ENCODE measurements at places on chromosomes 2 and 18.

DNA sequence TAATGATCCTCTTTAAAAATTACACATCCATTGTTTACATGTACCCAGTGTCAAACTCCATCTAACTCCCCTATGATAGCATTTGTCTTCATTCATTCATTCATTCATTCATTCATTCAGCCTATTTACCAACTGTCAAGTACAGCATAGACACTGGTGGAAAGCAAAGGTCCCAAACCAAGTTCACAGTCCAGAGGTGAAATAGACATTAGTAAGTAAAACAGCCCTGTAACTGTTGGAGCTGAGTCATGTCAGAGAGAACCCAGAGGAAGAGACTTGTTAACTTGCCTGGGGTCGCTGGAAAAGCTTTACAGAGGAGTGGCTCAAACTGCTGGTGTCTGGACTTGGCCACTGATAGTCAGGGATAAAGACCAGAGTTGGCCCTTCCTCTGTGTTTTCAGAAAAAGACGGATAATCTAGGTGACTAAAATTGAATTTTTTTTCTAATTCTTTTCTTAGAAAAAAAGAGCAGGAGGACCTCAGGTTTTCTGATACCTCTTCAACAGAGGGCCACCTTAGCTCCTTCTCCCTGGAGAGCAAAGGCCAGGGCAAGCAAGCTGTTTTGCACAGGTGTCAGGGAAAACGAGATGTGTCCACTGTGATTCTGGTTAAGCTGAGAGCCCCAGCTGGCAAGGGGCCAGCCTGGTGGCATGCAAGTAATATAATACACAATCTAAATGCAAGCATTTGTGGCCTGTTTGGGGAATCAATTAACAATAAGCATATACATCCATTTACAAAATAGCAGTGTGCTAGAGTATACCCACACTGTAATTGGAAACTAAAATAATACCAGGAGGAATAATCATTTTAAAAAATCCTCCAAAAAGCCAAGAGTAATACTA, 96.7 kb upstream of the SLC14A2 start:
- DNase-seq = no peak

DNA sequence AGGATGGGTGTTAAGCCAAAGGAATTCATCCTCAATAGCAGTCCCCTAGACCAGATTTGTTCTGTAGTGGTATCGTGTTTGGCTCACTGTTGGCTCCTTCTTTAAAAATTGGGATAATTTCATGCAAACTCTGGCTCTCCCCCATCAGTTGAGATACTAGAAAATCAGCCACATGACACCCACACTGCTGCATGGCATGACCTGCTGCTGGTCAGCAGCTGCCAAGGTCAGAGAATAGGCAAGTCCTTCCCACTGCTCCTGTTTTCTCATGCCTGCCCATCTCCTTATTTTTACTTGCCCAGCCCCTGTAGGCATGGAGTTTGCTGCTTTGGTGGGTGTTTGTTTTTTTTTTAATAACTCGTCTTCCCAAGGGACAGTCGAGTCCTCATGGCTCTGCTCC, 1.0 kb upstream of the SNRNP200 start:
- no peak for DNase-seq

DNA sequence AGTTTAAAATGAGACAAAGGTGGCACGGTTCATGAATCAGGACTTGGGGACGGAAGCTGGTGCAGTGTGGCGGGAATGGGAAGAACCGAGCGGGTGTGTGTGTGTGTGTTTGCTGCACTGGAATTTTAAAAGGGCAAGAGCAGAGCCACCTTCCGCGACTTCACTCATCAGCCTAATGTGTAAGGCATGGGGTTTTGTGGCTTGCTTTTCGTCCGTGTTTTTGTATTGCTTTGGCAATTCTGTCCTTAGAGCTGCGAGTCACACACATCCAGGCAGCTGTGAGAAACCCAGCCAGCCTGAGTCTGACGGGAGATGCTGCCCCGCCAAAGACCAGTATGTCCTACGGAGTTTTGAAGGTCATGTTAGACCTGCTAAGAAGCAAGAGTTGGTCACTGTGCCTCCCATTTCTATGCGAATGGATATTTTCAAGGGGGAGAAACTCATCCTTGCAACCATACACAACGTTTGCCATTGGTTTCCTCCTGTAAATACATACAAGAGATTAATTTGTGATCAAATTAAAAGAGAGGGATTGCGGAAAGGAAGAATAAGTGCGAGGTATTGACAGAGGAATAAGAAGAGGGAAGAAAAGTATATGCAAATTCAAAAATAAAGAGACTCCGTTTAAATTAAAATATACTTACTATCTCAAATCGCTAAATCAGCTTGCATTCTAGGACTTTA, 665 bp upstream of the CACNB4 start:
- DNase-seq = no peak

GRCh38 chr2:47060652-47061170, 94.4 kb downstream of the STPG4 start:
- DNase-seq = no peak

DNA sequence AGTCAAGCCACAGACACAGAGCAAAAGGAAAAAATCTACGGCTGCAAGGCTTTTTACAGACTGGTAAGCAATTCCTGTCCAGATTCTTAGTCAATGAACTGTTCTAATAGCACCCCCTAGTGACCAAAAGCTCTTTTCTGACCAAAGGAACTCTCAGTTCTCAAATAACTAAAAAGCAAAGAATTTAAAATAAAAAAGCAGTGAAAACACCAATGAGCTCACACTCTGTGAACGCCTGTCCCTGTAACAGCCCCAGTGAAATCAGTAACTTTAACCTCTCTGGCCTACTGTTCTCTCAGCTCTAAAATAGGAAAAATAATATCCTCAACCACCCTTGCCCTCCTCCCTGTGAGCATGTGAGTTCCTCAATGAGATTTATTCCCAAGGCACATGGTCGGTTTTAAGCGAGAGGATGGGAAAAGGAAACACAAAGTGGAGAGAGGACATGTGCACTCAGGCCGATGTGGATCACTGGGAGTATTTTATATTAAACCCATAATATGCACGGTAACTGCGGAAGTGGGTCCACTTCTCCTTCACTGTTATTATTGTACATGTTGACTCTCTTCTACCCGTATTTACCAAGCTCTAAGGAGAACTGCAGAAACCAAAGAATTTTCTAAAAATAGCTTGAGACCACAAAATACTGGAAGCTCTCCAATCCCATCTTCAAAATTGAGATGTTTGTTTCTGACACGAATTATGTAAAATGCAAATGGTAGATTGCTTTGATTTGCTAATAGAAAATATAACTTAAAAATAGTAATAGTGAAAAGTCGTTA, 128.5 kb downstream of the STK39 start:
- no peak for DNase-seq
